AML-193 (cell line): ENCODE measurements at places on chromosomes 3 and 15.
A peak's percentile ranks its signal among the peaks of the same experiment; 100 is the strongest.

- no peak for DNase-seq
These were observed 5.2 kb upstream of the QRICH1 start for GRCh38 chr3:49098910-49099630.

GRCh38 chr3:52534281-52535183 is 875 bp upstream of the NT5DC2 start:
- DNase-seq = no peak

GRCh38 chr15:68347392-68347791 is 69.8 kb downstream of the FEM1B start:
- no peak for DNase-seq

- DNase-seq = no peak
These were observed 38.2 kb downstream of the PPARG start for GRCh38 chr3:12327021-12327420.

- no peak for DNase-seq
These were observed 8.2 kb downstream of the HDC start for GRCh38 chr15:50257332-50257731.

DNA sequence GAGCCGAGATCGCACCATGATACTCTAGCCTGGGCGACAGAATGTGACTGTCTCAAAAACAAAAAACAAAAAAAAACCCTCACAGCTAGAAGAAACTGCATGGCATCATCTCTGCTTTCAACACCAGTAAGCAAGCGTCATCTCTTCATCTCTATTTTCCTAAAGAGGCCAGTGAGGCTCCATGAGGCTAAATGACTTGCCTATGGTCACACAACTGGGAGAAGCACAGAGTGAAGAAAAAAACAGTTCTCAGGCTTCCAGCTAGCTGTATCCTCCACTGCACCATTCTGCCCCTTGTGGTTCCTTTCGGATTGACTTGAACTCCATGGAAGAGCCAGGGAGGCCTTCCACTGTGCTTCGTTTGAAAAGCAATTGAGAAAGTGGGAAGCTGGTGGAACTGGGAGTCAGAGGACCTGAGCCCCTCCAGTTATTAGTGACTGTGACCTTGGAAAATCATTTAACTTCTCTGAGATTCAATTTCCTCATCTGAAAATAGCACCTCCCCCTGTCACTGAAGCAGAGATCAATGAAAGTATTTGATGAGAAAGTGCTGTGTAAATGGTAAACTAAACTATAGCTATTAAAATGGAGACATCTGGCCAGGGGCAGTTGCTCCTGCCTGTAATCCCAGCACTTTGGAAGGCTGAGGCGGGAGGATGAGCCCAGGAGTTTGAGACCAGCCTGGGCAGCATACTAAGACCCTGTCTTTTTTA is 32.1 kb upstream of the DENND4A start:
- peak; percentile 27 for DNase-seq

- DNase-seq = peak; percentile 55
These were observed 11.4 kb upstream of the PRR20G start for GRCh38 chr3:127299276-127299675.

DNA sequence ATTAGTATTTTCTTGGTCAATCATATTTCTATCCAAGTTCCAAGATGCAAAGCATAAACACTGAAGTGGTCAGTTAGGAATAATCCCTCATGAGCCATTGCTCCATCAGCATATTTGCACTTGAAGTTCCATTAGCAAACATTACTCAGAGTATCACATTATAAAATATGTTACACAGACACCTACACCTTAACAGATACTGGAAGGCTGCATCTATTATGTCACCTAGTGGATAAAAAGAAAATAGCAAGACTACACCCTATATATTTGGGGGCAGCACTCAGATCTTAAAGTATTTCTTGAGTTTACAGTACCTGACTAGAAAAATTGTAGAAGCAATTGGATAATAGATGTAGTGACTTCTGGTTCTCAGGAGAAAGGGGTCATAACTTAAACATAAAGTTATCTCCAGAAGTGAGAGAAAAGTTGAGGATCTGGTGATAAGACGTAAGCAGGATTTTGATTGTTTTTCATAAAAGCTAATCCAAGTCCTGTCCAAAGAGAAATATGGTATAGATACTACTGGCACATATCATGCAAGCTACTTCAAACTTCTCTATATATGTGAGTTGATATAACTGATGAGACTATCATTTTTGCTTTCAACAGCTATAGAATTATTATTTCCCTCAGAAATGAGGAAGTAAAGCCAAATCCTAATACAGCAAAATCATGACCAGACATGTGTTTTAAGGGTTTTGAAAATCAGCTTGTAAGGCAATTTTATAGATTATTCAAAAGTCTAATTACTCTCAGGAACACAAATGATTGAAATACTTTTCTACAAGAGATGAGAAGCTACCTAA is 422.2 kb downstream of the GBE1 start:
- peak; percentile 42 for DNase-seq

- DNase-seq = peak; percentile 74
These were observed 12.4 kb downstream of the GLYCTK start for GRCh38 chr3:52299879-52300611.

- DNase-seq = peak; percentile 23
These were observed 326.6 kb downstream of the ARPP21 start for GRCh38 chr3:35965908-35966307.

GRCh38 chr3:178297199-178297598 is 239.0 kb upstream of the KCNMB2 start:
- no peak for DNase-seq

- DNase-seq = no peak
These were observed 120.1 kb downstream of the DNAJB8 start for GRCh38 chr3:128346562-128346961.

- no peak for DNase-seq
These were observed 14.9 kb downstream of the GAP43 start for GRCh38 chr3:115638241-115638640.

DNA sequence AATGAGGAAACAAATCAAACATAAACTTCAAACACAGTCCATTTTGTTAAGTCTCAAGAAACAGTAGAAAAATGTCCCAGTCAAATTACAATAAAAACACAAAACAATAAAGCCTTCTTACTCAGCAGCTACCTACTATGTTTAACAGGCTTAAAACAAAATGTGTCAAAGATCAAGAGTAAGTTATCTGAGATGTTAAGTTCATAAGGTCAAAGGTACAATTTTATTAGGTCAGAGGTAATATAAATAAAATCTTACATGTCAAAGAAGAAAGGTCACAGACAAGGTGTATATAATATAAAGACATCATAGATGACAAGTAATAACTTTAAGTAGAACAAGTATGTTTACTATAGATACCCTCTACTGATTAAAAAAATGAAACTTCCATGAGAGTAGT is 208.3 kb downstream of the SCAPER start:
- no peak for DNase-seq

DNA sequence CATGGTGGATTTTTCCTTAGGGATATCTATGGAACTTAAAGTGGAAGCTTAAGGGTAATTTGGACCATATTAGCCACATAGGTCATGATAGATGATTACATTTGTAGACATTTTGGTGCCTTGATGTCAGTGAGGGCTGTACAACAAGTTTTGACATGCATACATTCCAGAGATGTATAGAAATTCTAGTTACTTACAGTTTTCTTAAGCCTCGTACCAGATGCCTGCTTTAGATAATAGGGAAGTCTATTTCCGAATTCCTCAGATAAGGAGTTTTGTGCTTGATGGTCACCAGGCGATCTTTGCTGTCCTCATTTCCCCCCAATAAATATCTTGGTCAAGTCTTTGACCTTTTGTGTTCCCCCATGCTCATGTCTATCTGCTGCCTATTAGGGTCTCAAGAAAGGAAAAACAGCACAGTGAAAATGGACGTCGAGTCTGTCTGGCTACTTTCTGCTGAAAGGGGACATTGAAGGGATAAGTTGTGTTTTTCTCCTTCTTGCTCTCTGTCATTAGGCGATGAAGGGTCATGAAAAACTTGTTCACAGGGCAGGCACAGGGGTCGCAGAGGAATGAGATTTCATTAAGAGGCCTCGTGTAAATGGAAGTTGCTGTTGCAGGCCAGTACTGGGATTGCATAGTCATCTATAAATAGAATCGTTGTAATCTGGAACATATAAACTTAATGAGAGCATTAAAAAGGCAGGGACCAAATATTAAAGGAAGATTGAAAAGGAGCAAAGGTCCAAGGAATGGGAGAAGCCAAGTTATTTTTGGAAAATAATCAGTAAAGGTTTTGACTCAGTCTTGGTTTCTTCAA is 20.0 kb upstream of the SENP7 start:
- no peak for DNase-seq

DNA sequence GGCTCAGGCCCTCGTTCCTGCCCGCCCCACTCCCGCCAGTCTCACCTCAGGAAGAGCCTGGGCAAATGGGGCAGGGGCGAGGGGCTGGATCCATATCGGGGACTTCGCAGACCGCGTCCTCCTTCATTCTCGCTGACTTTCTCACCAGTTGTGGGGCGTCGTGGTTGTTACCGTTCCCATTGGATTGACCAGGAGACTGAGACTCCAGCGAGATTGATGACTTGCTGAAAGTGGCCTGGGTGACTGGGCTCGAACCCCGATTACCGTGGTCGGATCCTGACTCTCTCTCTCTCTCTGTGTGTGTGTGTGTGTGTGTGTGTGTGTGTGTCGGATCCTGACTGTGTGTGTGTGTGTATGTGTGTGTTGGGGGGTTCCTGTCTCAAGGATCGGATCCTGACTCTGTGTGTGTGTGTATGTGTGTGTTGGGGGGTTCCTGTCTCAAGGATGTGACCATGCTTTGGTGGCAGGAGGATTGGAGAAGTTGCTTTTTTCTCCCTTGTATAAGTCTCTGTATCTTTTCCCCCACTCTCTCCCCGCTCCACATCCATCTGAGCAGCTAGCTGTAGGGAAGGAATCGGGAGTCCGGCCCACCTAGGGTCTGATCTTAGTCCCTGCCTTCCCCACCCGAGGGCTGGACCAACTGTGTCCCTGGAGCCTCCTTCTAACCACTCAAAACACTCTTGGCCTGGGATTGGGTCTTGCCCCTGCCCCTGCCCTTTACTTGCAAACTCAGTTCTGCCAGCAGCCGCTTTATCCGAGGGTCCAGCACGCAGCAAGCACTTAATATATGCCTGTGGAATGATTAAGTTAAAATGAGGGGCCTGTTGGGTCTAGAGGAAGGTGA is 603 bp downstream of the PLEKHO2 start:
- DNase-seq = no peak

GRCh38 chr15:63801171-63801570 is 32.6 kb downstream of the HERC1 start:
- no peak for DNase-seq

- no peak for DNase-seq
These were observed 83.8 kb upstream of the MRPS22 start for GRCh38 chr3:139260041-139260486.

GRCh38 chr3:42264399-42265058 is 1.5 kb downstream of the CCK start:
- no peak for DNase-seq

- DNase-seq = no peak
These were observed 81.6 kb downstream of the FBN1 start for GRCh38 chr15:48563934-48564333.

- DNase-seq = no peak
These were observed 48.6 kb downstream of the NR1D2 start for GRCh38 chr3:23993556-23994243.

DNA sequence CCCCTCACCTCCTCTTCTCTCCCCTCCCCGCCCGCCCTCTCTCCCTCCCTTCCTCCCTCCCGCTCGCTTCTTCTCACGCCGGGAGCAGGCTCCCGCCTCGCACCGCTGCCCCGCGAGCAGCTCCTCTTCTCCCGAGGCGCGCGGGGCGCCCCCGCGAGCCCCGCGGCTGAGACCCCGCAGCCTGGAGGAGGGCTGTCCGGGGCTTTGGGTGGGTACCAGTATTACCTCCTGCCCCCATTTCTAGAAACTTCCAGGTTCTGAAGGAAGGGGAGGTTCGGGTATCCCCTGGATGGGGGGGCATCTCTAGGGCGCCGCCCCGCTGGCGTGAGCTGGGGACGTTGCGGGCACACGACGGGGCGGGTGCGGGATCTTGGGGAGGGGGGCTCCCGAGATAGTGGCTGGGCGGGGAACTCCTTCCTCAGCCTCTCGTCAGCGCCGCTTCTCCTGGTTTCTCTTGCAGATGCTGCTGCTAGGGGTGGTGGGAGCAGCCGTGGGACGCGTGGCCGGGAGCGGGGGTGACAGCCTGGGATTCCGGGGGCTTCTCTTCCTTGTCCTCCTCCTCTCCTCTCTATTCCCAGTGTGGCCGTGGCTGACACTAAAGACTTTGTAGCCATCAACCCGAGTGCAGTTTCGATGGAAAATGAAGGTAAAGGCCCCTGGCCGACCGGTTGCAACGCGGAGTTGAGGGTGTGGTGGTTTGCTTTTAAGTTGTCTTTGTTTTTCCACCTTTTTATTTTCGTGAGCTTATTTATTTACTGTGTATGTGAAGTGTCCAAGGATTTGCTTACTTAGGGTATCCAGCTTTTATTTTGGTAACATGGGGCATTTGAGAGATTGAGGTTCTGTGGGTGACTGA is 474 bp downstream of the ATP2C1 start:
- DNase-seq = peak; percentile 51

DNA sequence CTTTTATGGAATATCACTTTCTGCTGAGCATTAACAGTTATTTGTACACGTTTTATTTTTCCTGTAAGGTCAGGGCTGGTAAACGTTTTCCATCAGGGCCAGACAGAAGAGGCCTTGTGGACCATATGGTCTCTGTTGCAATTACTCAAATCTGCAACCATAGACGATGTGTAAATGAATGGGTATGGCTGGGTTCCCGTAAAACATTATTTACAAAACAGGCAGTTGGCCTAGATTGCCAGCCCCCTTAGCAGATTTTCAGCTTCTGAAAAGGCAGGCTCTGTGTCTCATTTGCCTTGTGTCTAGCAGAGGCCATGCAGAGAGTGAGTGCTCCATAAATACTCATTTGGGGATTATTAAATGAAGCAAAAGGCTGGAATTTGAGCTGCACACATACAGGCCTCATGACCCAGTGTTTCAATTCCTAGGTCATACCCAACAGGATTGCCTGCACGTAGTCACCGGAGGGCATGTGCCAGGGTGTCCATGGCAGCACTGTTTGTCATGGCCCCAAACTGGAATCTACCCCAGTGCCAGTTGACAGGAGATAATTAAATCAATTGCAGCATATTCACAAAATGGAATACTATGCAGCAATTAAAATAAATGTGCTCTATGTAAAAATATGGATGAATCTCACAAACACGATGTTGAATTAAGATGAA is 51.3 kb downstream of the GPD1L start:
- no peak for DNase-seq

GRCh38 chr3:183411216-183411922 is 17.1 kb downstream of the MCF2L2 start:
- no peak for DNase-seq

GRCh38 chr3:32733631-32734229 is 48.7 kb downstream of the CNOT10 start:
- DNase-seq = peak; percentile 76

DNA sequence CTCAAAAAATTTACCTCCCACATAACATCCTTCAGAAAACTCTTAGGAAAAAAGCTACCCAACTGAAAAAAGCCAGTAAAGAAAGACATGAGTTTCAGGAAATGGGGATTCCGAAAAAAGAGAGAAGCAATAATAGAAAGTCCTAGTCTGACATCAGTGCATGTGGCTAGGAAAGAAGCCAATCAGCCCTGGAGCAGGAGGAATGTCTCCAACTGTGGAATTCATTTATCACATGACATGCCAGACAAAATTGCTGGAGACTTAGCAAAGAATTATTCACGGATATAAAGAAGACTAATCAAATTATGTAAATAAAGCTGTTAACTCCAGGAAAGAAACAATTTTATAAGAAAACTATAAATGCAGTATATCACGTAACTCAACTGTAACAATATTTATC is 258.9 kb upstream of the RARB start:
- DNase-seq = no peak

GRCh38 chr3:66604481-66604880 is 103.7 kb upstream of the LRIG1 start:
- no peak for DNase-seq

- DNase-seq = no peak
These were observed 399.9 kb downstream of the LRTM1 start for GRCh38 chr3:54527953-54528352.

GRCh38 chr3:100183608-100184125 is 69.4 kb upstream of the FILIP1L start:
- no peak for DNase-seq
